ENCODE measurements at places on chromosomes 1 and 21.

GRCh38 chr21:36522219-36522808, 42.4 kb upstream of the CLDN14 start:
- DNase-seq: no peak

- no peak for DNase-seq
Observed at GRCh38 chr1:8395433-8395866, 77.5 kb downstream of the SLC45A1 start.

DNA sequence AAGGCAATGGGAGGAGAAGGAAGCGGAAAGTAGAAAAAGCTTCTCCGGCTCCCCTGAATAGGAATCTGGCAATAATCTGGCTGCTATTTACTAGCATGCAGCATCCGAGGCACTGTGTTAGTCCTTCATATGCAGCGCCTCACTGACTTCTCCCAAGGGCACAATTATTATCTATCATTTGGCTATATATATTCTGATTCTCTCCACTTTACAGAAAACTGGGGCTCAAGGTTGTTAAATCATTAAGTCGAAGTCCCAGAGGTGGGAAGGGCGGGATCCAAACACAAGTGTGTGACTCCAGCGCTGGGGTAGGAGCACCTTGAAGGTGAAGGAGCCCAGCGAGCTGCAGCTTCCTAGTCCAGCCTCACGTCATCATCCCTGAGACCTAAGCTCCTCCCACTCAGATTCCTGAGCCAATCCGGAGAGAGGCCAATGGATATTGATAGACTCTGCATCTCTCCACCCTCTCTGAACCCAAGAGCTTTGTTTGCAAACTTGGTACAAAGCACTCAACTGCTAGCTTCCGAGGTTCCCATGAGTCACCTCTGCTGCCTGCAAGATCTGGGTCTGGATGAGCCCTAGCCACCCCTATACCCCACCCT, 16.6 kb upstream of the EYA3 start:
- DNase-seq: no peak

- DNase-seq: no peak
Observed at GRCh38 chr1:110535985-110536384, 17.0 kb upstream of the KCNA10 start.

DNA sequence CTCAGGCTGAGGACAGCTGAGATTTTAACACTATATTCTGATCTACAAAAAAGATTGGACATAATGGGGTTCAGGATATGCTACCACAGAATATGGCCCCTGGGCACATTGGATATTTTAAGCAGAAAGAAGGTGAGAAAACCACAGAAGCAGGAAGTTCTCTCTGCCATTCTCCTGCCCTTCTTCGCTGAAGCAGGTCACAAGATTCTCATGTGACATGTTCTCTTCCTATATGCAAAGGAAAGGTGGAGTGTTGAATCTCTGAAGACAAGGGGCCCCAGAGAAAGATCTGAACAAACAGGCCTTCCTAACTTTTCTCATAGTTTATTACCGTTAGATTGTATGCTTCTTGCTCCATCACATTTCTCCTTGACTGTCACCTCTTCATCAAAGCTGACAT, 285.7 kb downstream of the S1PR1 start:
- DNase-seq: no peak
